ENCODE measurements at places on chromosomes 6 and 20.

DNA sequence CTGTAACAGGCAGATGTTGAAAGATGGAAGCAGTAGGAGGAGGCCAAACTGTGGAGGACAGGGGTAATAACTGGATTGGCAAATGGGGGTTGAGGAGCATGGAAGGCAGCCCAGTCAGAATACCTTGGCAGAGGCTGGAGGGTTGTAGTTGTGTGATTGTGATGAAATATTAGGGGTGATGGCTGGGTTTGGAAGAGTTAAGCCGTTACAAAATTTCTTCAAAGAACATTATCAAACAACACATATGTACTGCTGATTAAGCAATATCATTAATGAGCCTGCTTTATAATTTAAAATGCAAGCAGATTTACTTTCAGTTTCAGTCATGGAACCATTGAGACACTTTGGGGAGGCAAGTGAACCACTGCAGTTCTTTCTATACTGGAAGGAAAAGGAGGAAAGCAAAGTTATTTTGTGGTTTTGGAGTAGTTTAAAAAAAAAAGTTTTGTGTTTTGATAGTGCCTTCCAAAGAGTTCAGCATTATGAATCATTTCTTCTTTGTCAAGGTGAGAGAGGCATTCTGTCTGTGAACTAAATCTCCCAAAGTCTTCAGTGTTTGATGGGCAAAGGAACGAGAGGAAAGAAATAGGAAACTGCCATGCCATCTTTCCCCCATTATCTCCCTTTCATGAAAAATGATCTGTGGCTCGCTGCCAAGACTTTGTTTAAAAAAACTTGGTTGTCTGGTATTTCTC lies 20.7 kb downstream of the FOXO3 start:
- DNase-seq, result no peak

DNA sequence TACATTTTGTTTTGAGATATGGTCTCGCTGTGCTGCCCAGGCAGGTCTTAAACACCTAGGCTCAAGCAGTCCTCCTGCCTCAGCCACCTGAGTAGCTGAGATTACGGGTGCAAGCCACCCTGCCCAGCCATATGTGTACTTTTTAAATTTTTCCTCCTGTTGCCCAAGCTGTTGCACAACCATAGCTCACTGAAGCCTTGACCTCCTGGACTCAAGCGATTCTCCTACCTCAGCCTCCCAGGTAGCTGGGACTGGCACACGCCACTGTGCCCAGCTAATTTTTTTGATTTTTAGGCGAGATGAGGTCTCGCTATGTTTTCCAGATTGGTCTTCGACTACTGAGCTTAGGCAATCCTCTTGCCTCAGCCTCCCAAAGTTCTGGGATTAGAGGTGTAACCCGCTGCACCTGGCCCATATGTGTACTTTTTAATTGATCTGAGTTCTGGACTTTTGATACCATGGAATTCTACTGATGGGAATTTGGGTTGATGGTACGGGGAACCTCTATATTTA lies 44.9 kb downstream of the ITCH start:
- DNase-seq, result no peak

DNA sequence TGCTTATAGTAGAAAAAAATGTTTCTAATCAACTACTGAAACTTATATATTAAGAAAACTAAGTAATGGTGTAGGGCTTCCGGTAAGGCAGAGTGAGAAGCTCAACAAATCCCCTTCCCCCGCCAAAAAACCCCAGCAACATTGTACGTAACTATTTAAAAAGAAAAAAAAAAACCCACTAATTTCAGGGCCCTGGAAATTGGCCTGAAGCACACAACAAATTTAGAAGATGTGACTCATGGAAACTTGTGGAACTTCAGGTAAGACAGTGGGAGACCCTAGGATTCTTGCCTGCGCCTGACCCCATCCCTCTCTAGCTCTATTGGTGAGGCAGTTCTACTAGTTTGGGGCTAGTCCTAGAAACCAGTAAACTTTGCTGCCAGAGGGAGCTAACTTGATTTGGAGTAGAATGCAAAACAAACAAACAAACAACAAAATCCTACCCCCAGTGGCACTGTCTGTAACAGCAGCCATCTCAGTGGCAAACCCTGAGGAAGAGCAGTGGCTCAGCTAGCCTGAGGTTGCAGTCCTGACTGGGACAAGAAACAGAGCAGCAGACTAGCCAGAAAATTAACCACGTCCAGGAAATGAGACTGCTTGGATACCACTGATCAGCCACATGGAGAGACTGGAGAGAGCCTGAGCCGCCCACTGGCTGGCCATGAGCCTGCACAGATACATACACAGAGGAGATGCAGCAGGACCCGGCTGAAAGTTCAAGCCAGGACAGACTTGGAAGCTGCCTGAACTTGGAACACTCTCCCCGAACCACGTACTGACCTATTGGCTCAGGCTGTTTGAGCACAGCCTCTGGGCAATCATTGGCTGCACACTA lies 135.1 kb downstream of the TBXT start:
- DNase-seq, result no peak

- DNase-seq, result no peak
Observed at GRCh38 chr20:32822225-32822624, 2.5 kb downstream of the MAPRE1 start.

- no peak for DNase-seq
Observed at GRCh38 chr20:53154540-53154939, 182.4 kb downstream of the TSHZ2 start.

- no peak for DNase-seq
Observed at GRCh38 chr6:11419763-11420453, 117.6 kb upstream of the TMEM170B start.

GRCh38 chr20:7437311-7437710 lies 502.9 kb downstream of the HAO1 start:
- no peak for DNase-seq

DNA sequence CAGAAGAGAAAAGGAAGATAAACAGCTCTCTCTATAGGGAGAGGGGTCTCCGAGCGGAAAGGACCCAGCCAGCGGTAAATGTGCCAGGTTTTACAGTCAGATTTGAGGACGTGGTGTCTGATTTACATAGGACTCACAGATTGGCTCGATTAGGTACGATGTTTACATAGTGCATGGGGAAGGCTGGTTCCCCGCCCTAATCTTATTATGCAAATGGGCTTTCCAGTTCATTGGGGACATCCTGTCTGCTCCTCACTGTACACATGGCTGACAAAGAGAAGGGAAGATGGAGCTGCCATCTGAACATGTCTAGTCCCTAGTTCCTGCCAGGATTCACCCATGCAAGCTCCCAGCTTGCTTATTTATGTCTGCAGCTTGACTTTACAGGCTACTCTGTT lies 119.9 kb downstream of the RNF144B start:
- no peak for DNase-seq

DNA sequence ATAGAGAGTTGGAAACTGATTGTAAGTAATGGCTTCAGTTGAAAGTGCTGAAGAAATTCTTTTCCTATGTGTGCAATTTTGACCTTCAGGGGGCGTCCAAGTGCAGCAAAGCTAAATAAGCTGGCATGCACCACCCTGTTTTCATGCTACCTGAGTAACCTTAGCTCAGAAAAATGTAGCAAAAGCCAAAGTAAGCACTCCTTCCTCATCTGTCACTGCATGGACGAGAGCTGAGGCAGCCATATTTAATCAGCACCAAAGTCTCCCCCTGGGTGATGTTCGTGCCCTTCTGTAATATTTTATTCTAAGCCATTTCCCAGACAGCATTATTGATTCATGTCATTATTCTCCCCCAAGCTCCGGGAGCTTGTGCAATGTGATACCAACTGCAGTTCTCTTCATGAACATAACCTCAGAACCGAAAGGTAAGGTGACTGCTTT lies 123.1 kb downstream of the RPS12 start:
- DNase-seq, result no peak

- DNase-seq, result no peak
Observed at GRCh38 chr6:51118792-51119191, 300.1 kb downstream of the TFAP2B start.

- no peak for DNase-seq
Observed at GRCh38 chr6:109824105-109824504, 133.0 kb downstream of the FIG4 start.

DNA sequence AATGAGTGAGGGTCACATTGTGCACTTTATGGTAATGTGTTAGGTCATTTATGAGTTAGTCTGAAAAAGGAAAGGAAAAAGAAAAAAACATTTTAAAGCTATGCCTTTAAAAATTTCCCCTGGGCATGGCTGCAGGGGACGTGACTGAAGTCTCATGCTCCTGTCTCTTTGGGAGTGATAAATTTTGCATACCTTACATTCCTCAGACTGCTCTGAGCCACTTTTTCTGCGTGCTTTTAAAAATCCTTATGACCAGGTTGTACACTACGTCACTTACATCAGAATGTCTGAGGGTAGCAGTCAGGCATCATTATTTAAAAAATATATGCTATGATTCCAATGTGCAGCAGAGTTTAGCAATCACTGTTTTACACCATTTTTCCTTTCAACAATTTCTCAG lies 121.2 kb downstream of the RFPL4B start:
- DNase-seq, result no peak

GRCh38 chr6:70390067-70390466 lies 23.2 kb upstream of the FAM135A start:
- DNase-seq, result no peak

DNA sequence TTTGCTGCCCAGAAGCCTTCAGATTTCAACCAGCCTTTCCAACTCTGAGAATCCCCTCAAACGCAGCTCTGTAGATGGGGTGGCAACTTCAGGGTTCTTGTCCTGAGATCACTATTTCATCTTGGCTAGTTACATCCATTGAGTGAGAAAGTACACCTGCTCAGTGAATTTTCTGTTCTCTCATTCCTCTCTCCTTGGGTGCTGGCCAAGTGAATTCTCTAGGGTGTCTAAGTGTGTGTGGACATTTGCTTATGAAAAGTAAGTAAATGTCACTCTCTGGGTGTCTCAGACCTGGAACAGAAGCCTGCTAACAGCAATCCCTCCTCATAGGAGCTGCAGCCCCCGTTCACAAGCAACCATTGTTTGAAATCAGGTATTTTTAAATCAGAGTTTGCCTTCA lies 3.8 kb downstream of the RIN2 start:
- DNase-seq, result no peak

DNA sequence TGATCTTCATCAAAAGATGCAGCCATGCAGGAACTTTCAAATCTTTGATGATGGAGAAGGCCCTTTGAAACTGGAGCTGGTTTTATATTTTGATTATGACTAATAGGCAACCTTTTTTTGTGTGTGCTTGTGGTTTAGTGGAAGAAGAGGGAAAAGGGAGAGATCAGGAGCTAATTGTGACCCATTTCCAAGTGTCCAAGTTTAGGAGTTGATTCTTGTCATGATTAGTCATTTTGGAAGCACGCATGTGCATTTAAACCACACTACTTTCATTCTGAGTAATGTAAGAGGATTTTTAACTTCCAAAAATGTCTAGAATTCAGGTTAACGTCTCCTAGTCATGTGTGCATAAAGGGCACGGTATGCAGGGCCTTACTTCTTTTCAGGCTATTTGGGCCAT lies 3.5 kb downstream of the FOXO3 start:
- no peak for DNase-seq

- no peak for DNase-seq
Observed at GRCh38 chr20:33853507-33853813, 42.3 kb downstream of the CHMP4B start.

DNA sequence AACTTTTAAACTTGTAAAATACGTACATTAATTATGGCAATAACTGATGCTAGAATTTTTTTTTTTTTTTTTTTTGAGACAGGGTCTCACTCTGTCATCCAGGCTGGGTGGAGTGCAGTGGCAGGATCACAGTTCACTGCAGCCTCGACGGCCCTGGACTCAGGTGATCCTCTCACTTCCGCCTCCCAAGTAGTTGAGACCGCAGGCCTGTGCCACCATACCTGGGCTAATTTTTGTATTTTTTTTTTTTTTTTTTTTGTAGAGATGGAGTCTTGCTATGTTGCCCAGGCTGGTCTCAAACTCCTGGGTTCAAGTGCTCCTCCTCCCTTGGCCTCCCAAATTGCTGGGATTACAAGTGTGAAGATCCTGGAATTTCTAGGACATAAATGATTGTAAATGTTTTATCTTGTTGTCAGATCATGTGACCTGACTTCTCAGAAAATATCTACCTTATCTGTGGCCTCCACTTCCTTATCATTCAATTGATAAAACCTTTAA lies 2.2 kb upstream of the CD2AP start:
- no peak for DNase-seq

GRCh38 chr20:10639737-10640556 lies 33.9 kb downstream of the JAG1 start:
- no peak for DNase-seq

DNA sequence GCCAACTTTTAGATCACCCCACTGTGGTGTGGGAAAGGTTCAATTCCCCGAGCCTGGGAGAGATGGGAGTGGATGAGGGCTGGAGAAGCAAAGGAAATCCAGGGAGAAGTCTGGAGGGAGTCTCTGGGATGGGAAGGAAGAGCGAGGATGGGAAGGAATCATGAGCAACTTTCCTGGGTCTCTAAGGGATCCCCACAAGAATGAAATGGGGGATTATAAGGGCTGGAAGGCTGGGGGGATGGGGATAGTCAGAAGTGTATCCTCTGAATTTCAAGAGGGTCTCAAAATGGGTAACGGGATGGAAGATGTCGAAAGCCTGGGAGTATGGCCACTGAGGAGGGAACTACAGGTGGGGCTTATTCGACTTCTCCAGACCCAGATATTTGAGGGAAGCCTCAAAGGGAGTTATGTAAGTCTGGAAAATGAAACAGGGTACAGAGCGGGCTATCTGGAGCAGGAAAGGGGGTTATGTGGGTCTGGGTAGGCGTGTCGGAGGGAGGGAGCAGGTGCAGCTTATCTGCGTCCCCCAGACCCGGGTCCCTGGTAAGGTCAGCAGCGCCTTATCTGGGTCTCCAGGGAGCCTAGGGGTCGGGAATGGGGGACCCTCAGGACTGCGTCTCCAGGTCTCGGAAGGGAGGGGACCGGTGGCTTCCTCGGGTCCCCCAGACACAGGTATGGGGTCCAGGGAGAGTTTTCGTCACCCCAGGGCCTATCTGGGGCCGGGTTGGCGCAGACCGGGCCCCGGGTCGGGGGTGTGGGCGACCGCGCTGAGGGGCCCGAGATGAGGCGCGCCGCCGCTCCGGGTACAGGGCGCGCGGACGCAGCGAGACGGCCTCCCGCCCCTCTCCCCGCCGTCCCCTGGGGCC lies 550 bp downstream of the PLAGL2 start:
- no peak for DNase-seq

All from activated CD8-positive, alpha-beta memory T cell treated with anti-CD3 and anti-CD28 coated beads, Interleukin-2, amount 50 U/mL, for 4 hours (primary cell).